Tongue (tissue), 3 donors: ENCODE measurements at places on chromosomes 1 and 21.

GRCh38 chr1:145799806-145800205 lies 24.1 kb downstream of the RNF115 start:
- DNase-seq, result no peak

DNA sequence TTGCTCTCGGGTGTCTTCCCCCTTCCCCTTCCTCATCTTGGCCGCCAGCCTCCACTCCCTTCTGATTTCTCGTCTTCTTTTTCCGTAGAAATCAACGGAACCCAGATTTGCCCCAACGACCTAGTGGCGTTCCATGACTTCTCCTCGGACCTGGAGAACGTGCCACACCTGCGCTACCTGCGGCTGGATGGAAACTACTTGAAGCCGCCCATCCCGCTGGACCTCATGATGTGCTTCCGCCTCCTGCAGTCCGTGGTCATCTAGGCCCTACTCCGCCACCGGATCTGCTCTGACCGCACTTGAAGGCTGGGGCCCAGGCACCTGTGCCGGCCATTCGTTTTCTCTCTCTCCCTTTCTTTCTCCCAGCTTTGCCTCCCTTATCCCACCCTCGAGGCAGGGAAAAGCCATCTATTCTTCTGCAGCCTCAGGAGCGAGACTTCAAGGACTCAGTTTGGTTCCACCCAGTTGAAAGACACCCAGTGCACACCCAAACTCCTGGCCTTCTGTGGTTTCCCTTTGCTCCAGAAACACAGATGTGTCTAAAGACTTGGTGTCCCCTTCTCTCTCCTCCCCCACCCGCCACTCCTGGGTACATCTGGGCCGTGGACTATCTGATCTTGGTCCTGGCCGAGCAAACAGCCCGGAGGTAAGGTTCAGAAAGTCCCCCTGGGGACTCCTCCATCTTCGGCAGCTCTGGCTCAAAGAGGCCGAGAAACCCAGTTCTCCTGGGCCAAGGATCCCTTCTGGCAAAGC lies 7.2 kb upstream of the OPTC start:
- DNase-seq, result no peak

- DNase-seq, result no peak
Observed at GRCh38 chr1:171198081-171198480, 13.0 kb downstream of the FMO2 start.

- DNase-seq, result no peak
Observed at GRCh38 chr1:226706684-226707083, 32.4 kb downstream of the ITPKB start.

GRCh38 chr21:23398726-23399125 lies 2208.6 kb downstream of the MRPL39 start:
- DNase-seq, result no peak

GRCh38 chr1:109649491-109649914 lies 6.4 kb upstream of the GSTM4 start:
- DNase-seq, result peak; percentile 70

DNA sequence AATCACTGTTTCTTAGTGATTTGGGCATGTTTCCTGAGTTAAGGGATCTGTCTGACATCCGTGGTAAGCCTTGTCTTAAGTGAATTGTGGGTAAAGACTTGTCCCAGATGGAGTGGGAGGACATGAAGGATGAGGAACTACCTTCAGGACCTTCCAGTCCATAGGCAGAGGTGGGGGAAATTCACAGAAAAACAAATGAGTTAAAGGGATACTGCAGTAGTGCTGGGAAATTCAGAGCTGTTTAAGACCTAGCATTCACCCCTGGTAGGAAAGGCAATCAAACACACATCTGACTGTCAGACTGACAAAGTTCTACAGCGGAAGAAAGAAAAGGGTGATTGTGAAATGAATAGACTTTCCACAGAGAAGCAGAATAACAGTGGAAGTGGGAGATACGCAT lies 3.0 kb downstream of the GNAT2 start:
- DNase-seq, result no peak

DNA sequence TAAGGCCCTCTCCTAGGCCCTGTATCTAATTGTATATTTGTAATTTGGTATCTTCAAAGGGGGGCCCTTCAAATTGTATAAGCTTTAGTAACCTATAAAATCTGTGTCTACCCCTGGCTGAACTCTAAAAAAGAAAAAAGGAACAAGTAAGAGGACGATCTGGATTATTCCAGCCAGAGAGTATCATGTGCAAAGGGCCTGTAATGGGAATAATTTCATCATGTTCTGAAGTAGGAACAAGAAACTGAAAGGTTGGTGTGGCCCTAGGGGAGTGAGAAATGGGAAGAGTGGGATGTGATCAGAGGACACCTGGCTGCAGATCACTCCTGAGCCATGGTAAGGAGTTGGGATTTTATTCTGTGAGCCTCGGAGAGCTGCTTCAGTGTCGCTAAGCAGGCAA lies 14.7 kb downstream of the PTAFR start:
- DNase-seq, result no peak
